ENCODE measurements at places on chromosomes 1 and 21.
A peak's percentile ranks its signal among the peaks of the same experiment; 100 is the strongest.

GRCh38 chr1:214678386-214678785 lies 75.4 kb downstream of the CENPF start:
- no peak for DNase-seq

DNA sequence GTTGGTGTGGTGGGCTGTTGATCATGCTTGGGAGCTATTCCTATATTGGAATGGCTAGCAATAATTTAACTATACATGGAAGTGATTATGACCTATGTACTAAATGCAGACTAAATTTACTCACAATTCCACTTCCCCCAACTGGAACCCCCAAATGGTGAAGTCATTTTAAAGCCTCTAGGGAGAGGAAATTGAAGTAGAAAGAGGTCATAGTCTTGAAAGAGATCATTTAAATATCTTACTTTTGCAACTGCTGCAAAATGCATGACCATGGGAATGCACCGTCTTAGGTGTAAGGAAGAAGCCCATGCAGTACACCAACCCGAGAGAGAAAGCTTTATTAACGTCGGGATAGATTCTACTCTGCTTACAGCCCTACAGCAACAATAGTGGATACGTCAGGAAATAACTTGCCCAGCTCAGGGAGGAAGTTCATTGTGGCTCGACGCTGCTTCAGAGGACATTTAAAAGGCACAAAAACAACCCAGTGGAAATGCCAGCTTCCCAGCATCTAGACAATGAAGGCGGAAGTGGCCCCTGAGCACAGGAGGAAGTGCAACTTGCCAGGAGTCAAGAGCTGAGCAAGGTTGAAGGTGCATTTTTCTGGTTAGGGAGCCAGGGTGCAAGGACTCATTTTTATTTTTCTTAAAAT lies 26.5 kb downstream of the CYYR1 start:
- no peak for DNase-seq

GRCh38 chr1:37038227-37039093 lies 4.1 kb upstream of the GRIK3 start:
- DNase-seq = peak; percentile 73

DNA sequence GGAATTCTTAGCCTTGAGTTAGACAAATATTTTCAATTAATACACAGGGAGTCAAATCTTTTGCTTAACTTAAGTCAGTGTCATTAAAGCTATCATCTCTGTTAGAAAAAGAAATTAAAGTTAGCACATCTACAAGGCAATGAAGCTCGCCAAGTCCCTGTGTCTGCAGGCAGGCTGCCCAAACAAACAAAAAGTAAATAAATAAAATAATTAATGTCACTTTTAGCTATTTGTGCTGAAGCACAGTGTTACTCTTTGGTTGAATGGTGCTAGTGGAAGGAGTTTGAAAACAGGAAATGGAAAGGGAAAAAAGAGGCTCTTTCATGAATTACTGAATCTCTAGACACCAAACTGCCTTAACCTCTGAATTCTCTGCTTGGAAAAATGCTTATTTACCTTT lies 37.1 kb upstream of the COL11A1 start:
- DNase-seq = no peak

- no peak for DNase-seq
Observed at GRCh38 chr1:1947493-1947892, 28.4 kb upstream of the TMEM52 start.

DNA sequence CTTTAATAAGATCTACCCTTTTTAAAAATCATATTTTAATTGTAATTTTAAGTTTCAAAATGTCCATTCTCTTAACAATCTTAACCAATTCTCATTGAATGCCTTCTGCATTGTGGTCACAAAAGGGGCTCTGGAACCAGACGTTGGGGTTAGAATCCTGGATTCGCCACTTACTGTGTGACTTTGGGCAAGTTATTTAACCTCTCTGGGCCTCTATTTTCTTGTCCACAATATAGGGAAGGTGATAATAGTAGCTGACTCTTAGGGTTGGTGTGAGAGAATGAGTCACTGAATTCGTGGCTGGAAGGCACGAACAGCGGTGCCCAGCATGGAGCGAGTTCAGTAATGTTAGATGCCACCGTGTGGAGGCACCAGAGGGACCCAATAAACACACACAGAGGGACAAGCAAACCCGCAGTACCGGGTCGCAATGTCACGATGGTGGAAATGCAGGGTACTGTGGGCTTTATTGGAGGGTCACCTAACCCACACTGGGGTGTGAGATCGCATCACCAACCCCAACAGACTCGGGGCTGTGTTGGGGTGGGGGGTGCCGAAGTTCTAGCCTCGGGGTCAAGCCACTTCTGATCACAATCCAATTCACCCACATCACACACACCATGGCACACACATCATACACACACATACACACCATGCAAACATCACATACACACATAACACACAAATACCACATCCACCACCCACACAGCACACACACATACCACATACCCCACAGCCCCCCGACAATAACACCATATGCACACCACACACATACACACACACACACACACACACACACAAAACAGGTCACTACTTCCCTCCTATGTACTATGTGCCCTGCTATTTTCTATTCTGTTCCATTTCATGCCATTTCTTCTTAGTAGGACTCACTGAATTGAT lies 27.0 kb upstream of the IFNAR2 start:
- no peak for DNase-seq

GRCh38 chr1:21531241-21531640 lies 22.0 kb downstream of the ALPL start:
- no peak for DNase-seq

GRCh38 chr1:64515427-64515826 lies 45.5 kb downstream of the CACHD1 start:
- DNase-seq = peak; percentile 56

- peak; percentile 91 for DNase-seq
Observed at GRCh38 chr1:159161001-159161718, 10.3 kb upstream of the CADM3 start.

- DNase-seq = peak; percentile 16
Observed at GRCh38 chr1:78980511-78980910, 26.0 kb downstream of the ADGRL4 start.

- no peak for DNase-seq
Observed at GRCh38 chr1:8563944-8564537, 246.1 kb downstream of the SLC45A1 start.

DNA sequence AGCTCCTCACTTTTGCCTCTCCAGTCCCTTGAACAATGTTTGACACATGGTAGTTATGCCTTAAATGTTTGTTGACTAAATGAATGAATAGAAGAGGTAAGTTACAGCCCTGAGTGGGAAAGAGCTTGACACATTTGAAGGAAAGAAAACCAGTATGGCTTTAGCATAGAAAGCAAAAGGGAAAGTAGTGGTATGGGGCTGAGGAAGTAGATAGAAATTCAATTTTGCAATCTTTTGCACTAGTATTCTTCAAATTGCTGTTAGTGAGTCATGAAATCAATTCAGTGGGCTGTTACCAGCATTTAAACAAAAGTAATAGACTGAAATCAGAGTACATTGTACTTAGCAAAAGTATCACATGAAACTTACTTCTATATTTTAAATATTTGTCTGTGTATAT lies 21.1 kb downstream of the PLA2G4A start:
- DNase-seq = no peak

DNA sequence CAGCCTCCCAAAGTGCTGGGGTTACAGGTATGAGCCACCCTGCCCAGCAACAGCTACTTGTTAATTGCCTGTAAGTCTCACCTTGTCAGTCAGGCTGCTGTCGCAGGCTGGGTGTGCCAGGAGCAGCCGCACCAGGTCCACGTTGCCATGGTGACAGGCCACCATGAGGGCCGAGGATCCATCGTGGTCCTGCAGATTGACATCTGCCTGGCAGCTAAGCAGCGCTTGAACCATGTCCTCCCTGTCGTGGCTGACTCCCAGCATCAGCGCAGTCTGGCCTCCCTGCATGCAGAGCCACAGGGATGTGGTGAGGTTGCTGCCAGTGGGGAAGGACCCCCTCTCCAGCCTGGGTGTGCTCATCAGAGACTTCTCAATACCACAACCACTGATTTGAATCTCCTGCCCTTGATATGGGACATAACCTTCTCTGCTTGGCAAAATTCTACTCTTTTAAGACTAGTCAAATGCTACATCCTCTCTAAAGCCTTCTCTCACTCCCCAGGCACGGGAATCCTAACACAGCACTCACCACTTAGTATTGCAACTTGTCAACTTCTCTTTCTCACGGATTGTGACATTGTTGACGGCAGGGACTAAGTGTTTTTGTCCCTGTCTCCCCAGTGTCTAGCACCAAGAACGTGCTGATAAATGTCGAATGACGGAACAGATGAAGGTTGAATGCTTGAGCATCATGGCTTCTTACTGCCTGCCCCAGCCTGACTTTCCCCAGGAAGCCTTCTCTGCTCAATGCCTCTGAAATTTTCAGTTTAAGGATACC lies 52.9 kb downstream of the L1TD1 start:
- DNase-seq = no peak

- peak; percentile 53 for DNase-seq
Observed at GRCh38 chr1:184801503-184801902, 46.8 kb upstream of the EDEM3 start.

- no peak for DNase-seq
Observed at GRCh38 chr1:3687504-3687903, 35.2 kb downstream of the TP73 start.

DNA sequence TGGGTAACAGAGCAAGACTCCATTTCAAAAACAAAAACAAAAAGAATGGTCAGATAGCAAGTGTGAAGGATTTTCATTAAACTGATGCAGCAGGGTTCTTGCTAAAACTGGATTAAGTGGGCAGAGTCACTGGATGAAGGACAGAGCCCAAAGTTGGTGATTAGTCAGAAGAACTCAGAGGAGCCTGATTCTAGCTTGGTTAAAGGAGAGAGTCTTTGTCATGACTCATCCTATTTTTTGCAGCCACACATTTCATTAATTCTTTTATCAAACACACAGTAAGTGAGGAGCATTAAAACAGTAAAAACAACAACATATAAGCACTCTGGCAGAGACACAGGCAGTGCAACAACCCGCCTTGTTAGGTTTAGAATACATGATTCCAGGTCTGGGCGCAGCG lies 56.0 kb upstream of the EDARADD start:
- DNase-seq = no peak

- DNase-seq = no peak
Observed at GRCh38 chr1:163668472-163668871, 346.7 kb downstream of the NUF2 start.

DNA sequence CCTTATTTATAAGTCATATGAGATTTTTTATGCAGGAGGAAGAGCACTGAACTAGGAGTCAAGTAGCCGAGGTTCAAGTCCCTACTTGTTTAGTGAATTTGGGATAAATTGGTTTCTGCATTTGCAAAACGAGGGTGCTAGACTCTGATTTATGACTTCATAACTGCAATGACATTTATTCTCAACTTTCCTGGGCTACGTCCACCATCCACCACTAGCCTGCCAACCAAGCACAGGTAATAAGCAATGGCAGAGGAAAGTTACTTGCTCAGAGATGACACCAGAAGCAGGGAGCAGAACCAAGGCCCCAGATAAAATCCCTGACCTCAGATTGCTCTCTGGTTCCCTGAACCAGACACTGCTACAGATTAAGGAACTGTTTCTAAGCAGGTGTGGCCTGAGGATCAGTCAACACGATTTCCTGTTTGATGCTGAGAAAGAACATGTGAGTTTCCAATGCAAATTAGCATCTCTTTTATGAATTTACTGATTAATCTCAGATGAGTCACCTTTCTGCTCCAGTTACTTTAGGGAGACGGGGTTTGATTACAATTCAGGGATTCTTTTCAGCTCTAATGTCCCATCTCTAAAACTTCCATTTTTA lies 52.7 kb downstream of the PLPP3 start:
- DNase-seq = no peak

- DNase-seq = peak; percentile 93
Observed at GRCh38 chr1:923131-923990, at the start of gene SAMD11. TSS of gene SAMD11 (plus strand) at chr1:923923. CDS start at chr1:924432, 509 bp downstream.

GRCh38 chr1:107750364-107750959 lies 214.5 kb downstream of the VAV3 start:
- peak; percentile 84 for DNase-seq

DNA sequence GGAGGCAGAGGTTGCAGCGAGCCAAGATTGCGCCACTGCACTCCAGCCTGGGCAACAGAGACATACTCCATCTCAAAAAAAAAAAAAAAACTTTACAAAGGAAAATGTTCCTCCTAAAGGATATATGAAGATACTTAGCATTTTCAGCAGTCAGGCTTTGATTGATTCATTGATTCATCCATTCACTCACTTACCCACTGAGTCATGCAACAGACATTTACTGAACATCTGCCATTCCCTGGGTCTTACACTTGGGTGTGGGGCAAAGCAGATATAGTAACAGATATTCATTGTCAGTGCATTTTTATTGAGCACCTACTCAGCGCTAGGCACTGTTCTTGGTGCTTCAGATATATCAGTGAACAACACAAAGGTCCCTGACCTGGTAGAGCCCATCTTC lies 5.6 kb upstream of the LACTBL1 start:
- DNase-seq = no peak

- DNase-seq = no peak
Observed at GRCh38 chr1:195580988-195581387, 1027.3 kb downstream of the KCNT2 start.

GRCh38 chr1:213409971-213410370 lies 358.9 kb downstream of the RPS6KC1 start:
- no peak for DNase-seq

DNA sequence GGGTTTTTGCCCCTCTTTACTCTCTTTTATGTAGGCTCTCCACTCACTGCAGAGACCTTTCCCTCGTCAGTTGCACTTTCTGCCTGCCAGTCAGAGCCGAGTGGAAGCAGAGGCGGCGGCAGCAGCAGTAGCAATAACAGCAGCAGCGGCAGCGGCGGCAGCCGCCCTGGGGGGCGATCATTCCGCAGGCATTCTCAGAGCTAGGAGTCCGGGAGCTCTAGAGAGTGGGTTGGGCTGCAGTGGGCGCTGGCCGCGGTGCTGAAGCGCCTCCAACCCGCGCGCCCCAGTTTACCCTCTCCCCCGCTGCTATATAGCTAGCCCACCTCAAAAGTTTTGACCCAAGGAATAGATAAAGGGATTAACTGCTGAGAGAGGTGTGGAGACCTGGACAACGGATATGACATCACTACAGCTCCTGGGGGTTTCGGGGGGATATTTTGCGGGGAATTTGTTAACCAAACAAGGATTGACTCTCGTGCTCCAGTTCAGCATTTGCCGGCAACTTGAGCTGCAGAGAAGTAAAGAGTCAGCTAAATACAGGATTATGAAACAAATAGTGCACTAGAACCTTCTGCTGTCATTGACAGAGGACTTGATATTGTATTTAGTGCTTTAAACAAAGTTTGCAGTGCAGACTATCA lies at the start of gene OLFM3:
Gene OLFM3, minus strand, starts transcription at position 102 of the 641 bp plus-strand sequence.
- DNase-seq = peak; percentile 80

DNA sequence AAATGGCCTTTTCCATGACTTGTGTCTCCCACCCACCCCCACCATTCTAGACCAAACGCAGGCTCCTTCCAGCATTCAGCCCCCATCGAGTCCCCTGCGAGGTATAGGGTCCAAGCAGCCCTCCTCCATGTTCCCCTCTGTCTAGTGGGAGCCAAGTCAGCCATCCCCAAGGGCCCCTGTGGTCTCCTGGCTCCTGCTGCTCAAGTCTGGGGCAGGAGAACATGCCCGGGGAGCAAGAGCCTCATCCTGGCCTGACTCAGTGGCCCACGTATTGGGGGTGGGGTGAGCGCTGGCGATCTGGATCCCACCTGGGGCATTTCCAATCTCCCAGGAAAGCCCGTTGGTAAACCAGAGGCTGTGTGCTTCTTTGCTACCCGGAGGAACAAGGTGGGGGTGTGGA lies 4.1 kb upstream of the PRDM16 start:
- no peak for DNase-seq

GRCh38 chr1:50108497-50109059 lies at the start of gene ELAVL4:
TSS of gene ELAVL4 (plus strand) at chr1:50108920. CDS start at chr1:50109190, 270 bp downstream.
- no peak for DNase-seq

GRCh38 chr1:30645807-30646206 lies 77.6 kb downstream of the MATN1 start:
- no peak for DNase-seq

All from stomach (tissue), 19 donors.